Memory B cell (primary cell): ENCODE measurements at places on chromosomes 16 and 17.

GRCh38 chr17:77140878-77141767 is at the start of gene SEC14L1:
TSS of gene SEC14L1 (plus strand) at chr17:77140969. CDS start at chr17:77143597, 2,628 bp downstream.
- DNase-seq = peak; percentile 26

DNA sequence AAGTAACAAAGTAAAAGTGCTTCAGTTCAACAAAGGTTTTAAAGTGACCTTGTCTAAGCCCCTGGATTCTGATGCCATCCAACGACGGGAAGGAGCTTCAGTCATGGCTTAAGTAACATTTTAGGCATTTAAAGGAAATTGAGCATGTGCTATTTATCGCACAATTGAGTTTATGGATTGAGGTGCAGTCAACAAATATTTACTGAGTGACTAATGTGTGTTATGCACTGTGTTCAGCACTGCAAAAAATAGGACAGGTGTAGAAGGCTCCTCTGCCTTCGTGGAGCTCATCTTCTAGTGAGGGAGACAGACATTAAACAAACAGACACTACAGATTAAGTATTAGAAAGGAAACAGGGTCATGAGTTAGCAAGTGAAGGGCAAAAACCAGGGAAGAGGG is 12.5 kb downstream of the TMIGD1 start:
- no peak for DNase-seq

DNA sequence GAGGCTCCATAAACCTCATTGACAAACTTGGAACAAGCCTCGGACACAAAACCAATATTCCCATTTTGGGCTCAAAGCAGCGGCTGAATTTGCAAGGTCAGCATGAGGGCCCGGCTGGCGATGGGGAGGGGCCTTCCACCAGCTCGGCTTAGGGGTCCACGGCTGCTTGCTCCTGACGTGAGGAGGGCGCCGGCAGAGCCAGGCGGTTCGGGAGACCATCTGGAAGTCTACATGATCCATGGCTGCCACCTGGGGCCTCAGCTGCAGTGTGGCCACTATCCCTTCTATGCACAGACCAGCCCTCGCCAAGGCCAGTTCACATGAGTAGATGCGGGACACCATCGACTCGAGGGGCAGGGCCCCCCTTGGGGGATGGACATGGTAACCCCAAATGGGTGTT is 39.1 kb downstream of the NDEL1 start:
- no peak for DNase-seq

GRCh38 chr16:23699100-23699499 is 13.9 kb downstream of the ERN2 start:
- DNase-seq = peak; percentile 43

DNA sequence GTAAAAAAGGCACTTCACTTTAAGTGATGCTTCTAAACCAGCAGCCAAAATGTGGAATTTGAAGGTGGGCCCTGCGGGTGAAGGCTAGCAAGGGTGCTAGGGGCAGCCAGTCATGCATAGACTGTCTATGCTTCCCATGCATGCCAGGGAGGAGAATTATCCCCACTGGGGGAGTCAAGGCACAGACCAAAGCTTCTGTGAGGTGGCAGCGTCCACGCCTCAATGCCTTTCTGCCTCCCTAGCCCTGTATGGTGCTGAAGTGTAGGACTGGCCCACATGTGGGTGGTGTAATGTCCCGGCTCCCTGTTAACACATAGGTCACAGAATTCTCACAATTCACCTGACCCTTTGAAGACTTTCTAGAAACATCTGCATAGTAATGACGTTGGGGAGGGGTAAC is 1.9 kb downstream of the HS3ST2 start:
- DNase-seq = no peak

DNA sequence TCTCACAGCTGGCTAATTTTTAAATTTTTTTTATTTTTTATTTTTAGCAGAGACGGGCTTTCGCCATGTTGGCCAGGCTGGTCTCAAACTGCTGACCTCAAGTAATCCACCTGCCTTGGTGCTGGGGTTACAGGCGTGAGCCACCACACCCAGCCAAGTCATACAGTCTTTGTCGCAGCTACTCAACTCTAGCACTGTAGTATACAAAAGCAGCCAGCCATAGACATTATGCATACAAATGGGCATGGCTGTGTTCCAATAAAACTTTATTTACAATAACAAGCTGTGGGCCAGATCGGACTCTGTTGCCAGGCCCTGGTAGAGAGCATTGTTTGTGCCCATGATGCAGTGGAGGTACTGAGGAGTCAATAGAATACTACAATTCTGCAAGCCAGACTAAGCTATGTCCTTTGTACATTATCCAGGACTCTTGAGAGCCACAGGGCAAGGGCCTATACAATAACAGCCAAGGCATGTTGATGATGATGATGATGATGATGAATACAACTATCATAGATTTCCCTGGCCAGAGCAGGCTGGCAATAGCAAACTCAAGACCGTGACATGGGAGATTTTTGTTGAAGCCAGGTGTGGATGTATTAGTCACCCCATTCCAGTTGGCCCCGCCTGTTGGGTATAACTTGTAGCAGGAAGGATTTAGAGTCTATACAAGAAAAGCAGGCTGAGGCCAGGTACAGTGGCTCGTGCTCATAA is 101.8 kb downstream of the MYH11 start:
- no peak for DNase-seq

DNA sequence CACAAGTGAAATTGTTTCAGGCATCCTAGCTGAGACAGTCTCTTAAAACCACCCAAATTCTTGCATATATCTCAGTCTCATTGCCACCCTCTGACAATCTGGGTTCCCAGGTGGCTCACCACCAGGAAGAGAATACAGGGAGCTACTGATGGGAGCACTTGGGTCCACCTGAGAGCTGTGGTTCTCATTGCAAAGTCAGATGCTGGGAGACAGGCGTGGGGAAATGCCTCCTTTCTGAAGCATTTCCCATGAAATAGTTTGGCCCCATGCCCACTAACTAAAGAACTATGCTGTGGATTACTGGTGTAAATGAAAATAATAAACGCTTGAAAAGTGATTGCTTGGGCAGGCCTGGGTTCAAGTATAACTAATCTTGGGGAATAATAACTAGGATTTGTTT is 70.3 kb downstream of the CMC2 start:
- no peak for DNase-seq

DNA sequence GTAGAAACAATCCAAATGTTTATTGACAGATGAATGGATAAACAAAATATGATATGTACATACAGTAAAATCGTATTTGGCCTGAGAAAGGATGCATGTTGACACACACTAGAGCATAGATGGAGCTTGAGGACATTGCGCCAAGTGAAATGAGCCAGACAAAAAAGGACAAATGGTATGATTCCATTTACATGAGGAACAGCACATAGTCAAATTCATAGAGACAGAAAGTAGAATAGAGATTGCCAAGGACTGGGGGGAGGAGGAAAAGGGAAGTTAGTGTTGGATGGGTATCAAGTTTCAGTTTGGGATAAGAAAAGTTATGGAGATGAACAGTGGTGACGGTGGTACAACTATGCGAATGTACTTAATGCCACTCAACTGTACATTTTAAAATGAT is 47.9 kb downstream of the COPRS start:
- DNase-seq = no peak

DNA sequence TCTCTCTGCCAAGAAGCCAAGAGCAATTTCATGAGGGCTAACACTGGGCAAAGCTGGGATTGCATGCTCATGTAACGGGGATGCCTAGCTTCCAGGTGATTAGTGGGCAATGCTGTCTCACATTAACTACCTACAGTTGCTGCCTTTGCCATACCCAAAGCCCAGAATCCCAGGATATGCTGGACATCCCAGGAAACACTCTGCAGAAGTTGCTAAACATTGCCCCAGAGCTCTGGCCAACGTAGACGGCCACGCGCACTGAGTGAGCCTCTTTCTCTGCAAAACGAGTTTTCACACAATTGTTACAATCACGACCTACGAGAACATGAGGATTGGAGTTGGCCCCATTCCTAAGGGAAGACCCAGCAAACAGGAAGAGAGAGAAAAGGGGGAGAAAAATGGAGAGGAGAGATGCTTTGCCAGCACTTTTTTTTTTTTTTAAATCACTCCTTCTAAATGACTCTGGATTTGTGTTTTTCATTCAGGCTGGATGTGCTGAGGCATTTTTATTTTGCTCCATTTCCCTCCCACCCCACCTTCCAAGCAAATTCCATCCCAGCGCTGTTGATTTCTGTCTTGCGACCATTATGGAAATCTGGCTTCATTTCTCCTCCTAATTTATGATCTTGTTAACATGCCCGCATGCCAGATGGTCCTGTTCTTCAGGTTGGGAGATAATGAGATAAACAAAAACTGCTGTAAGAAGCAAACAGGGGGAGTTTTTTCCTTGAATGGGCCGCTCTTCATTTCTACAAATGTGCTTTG is 112.8 kb upstream of the DNAH9 start:
- DNase-seq = no peak

DNA sequence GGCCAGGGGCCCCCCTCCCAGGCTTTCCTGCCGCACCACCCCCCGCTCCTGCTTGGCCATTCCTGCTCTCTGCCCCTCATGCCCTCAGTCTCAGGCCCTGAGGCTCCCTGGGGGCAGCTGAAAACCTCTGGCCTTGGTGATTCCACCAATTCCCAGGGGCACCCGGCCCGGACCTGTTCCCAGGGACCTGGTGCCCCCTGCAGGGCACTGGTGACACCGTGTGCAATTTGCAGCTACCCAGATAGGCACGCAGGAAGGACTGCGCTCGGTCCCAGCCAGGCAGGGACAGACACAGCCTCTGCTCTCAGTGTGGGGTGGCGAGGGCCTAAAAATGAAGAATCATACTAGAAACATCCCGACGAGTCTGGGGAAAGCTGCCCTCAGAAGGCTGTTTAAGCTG is 13.4 kb downstream of the WFDC1 start:
- DNase-seq = no peak

GRCh38 chr16:85601730-85602401 is 11.3 kb upstream of the GSE1 start:
- DNase-seq = no peak

DNA sequence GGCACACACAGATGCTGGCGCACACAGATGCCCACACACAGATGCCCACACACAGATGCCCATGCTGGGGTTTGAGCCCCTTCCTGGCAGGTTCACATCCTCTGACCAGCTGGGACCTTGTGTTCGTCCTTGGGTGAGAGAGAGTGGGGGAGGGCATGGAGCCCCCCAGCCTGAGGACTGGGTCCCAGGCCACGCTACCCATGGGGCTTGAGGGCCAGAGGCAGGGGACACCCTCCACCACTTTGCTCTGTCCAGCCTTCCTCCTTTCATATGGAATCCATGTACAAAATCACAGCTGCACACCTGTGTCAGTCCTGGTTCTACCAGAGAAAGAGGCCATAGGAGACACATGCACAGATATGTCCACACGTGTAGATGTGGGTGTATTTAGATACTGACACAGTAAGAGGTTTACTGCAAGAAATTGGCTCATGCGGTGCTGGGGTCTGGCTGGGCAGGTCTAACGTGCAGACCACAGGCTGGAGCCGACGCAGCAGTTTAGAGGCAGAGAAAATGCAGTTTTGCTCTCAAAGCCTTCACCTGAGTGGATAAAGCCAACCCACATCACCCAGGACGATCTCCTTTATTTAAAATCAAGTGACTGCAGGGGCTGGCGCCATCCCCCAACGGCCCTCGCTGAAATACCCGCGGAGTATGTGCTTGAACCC is 10.8 kb downstream of the SLC22A31 start:
- no peak for DNase-seq

DNA sequence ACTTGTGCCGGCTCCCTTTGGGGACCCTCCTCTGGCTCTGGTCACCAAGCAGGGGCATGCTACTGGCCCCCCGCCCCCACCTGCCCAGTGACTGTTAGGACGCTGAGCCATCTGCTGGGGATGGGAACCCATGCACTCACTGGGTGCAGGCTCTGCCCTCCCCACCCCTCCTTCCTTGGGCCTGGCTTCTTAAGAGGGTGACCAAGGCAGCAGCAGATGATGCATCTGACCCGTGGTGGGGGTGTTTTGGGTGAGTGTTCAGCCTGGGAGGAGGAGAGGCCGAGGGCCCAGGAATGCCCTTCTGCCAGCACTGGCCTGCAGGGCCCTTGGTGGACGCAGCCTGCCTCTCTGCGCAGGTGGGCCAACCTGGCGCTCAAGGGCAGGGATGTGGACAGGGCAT is 19.2 kb upstream of the MTSS2 start:
- no peak for DNase-seq

GRCh38 chr16:85168732-85169256 is 56.5 kb upstream of the CIBAR2 start:
- DNase-seq = no peak

DNA sequence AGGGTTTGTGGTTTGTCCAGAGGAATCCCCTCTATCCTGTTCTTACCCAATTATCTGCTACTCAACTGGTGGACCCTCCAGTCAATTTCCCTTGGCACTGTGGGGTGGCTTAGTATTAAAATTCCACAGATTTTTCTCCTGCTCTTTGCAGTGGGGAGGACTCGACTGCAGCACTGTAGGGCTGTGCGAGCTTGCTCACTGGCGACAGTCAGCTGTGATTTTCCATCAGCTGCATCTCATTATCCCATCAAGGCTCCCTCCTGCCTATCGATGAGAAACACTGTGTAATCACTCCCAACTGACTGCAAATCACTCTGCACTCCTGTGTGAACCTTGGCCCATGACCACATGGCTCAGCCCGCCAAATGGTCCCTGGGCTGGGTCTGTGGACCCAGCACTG is 90.5 kb upstream of the MAF start:
- no peak for DNase-seq

DNA sequence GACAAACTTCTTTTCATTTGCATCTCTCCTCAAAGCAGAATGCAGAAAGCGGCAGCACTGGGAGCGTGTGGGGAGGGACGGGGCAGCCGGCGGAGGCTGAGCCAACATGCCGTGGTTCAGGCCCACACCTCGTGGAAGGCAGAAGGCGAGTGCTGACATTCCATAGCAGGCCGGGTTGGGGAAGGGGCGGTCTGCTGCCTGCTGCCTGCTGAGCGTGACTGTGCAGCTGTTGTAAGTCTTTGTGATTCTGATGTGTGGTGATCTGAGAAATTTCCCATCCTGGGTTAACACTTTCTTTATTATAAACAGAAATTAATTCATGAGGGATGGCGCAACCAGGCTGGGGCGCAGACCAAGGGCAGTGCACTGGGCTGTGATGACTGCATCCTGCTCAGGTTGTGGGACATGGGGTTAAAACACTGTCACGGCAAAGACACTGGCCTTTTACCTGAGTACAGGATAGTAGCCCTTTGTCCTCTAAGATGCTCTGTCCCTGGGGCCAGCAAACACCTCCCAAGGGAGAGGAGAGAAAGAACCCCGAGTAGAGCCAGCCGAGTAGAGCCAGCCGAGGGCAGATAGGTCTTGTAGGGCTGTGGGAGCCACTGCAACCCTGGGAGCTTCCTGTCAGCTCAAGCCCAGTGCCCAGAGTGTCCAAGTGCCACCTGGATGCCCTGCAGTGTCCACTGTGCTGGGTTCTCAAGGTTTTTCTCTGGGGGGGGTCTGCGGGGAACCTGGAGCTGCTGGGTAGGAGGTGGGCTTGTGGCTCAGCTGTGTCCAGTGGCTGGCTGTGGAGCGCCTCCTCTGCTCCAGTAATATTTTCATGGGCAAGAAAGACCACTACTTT is 8.8 kb upstream of the DNASE1 start:
- no peak for DNase-seq

- DNase-seq = no peak
Measured at GRCh38 chr17:63837962-63838600, 4.4 kb downstream of the SMARCD2 start.
